ENCODE measurements at places on chromosomes 3 and 15.

GRCh38 chr3:194993896-194994295, 277.1 kb downstream of the XXYLT1 start:
- DNase-seq = no peak

DNA sequence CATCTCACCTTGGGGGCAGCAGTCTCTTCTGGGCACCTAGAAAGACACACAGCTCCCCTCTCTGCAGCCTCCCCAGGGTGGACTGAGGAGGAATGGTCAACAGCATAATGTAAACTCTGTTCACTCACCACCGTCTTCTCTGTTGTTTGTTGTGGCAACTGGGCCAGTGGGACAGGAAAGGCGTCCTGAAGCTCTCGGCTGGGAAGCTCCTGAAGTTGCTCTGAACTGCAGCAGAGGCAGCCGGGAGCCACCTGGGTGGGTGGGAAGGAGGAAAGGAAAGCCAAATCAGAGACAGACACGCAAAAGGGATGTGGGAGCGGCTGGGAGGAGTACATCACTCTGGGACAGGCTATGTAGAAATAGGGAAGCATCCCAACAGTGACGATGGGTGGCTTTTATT, 52.7 kb downstream of the MYLK start:
- DNase-seq = no peak

- no peak for DNase-seq
These were observed 3.2 kb downstream of the SETD5 start for GRCh38 chr3:9400616-9401015.

DNA sequence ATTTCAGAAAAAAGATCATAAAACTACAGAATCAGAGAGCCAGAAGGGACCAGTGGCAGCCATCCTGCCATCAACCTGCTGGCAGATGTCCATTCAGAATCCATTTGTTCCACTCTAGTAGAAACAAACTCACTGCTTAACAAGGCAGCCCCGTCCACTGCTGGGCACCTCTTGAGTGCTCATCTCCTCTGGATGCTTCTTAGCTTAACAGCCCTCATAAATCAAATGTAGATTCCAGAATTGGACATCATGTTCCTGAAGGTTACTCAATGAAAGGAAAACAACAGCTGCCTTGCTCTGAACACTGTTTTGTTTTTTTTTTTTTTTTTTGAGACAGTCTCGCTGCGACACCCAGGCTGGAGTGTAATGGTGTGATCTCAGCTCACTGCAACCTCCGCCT, 37.3 kb downstream of the ABCC5 start:
- DNase-seq = peak; percentile 76

DNA sequence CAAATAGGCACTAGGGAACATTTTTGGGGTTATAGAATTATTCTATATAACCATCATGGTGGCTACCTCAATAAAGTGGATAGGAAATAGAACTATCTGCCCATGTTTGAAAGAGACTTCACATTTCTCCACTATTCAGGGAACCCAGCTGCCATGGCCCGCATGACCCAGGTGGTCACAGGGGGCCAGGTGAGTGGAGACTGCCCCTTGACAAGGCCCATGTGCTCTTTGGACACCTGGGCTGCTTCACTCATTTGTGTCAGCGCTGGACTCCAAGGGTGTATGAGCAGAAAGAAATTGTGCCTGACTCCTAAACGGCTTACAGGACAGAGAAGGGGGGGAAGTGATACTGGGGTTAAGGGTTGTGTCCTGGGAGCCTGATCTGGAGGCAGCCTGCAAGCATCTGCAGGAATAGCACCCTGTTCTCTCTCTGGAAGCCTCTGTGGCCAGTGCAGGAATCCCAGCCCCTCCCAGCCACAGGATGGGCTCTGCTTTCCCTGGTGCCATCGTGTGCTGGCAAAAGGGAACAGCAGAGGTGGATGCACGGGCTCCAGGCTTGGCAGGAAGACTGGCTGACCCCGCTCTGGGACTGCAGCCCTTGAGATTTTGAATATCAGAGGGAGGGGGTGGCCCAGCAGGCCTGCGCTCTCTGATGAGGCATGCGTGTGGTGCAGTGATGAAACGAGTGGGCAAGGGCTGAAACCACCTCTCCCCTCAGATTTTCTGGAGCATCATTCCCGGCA, 9.1 kb upstream of the C3orf22 start:
- DNase-seq = no peak

DNA sequence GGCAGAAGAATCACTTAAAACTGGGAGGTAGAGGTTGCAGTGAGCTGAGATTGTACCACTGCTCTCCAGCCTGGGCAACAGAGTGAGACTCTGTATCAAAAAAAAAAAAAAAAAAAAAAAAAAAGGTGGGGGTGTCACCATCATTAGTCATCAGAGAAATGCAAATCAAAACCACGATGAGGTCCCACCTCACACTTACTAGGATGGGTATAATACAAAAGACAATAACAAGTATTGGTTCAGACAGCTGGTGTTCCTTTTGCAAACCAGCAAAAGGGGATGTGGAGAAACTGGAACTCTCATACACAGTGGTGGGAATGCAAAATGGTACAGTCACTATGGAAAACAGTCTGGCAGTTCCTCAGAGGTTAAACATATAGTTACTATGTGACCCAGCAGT, 78.7 kb upstream of the TSC22D2 start:
- peak; percentile 33 for DNase-seq

GRCh38 chr3:194007592-194008337, 128.2 kb upstream of the HES1 start:
- DNase-seq = no peak

DNA sequence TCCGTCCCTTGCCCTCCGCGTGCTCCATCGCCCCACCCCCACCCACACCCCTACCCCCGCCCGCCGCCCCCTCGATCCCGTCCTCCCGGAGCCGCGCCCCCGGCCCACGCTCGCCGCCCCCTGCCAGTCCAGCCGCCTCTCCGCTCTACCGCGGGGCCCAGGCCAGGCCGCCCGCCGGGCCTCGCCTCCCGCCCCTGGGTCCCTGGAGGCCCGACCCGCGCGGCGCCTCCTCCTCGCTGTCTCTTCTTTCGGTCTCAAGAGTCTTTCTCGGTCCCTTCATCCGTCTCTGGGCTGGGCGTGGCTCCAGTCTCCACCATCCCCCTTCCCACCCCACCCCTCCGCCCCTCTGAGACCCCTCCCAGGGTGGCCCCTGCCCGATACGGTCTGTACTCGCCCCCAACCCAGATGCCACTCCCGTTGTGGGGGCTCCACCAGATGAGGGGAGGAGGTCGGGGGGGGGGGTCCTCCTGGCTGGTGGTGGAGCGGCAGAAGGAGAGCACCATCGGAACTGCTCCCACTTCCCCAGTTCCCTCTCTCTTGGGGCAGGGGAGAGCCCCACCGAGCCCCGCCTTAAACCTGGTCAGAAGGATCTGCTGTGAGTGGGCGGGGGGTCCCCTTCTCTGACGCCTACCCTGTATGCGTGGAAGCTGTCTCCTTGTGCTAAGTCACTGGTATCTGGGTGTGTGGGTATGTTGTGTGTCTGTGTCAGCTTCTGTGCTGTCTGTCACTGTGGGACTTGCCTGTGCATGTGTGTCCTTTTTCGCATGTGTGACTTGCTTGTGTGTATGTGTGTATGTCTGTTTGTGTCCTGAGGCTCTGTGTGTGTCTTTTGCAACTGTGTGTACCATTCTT, 1.0 kb downstream of the PRKCD start:
- DNase-seq = peak; percentile 21

GRCh38 chr15:64146041-64146440, 5.5 kb upstream of the SNX22 start:
- DNase-seq = no peak

DNA sequence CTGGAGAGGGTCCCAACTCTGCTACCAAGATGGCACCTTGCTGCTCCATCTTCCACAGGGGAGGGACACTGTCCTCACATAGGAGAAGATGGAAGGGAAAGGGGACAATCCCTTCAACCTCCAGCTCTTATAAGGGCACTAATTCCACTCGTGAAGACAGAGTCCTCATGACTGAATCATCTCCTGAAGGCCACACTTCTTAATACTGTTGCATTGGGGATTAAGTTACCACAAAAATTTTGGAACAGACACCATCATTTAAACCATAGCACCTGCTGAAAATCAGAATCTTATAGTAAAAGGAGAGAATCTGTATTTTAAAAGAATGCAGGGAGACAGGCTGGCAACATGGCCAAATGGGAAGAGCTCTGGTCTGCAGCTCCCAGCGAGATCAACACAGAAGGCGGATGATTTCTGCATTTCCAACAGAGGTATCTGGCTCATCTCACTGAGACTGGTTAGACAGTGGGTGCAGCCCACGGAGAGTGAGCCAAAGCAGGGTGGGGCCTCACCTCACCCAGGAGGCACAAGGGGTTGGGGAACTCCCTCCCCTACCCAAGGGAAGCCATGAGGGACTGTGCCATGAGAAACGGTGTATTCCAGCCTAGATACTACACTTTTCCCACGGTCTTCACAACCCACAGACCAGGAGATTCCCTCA, 69.4 kb upstream of the LIPC start:
- no peak for DNase-seq

DNA sequence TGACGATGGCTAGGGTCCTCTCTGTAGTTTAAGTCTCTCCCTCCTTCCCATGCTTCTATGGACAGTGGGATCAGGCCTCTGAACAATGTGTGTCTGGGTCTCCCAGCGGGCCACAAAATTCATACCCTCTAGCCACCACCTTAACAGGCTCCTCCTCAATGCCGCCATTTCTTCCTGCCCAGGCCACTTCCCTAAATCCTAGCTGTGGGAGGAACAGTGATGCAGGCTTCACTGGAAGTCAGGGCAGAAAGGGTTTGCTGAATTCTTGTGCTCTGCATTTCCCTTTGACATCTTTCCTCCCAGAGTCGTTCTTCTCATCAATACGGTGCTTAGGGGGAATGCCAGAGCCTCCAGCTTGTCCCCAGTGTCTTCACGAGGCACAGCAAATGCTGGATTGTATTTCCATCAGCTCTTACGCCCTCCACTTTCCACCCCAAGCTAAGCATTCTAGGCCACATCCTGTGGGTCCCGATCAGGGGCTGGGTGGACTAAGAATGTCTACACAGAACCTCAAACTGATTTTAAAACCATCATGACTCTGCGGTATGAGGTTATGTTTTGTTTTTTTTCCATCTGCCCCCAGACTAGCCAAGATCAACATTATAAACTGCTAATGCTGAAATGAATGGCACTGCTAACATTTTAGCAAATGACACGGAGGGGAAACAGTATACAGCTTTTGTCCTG, 11.9 kb upstream of the LDHAL6B start:
- DNase-seq = no peak

GRCh38 chr15:70083418-70083817, 14.3 kb downstream of the TLE3 start:
- no peak for DNase-seq

DNA sequence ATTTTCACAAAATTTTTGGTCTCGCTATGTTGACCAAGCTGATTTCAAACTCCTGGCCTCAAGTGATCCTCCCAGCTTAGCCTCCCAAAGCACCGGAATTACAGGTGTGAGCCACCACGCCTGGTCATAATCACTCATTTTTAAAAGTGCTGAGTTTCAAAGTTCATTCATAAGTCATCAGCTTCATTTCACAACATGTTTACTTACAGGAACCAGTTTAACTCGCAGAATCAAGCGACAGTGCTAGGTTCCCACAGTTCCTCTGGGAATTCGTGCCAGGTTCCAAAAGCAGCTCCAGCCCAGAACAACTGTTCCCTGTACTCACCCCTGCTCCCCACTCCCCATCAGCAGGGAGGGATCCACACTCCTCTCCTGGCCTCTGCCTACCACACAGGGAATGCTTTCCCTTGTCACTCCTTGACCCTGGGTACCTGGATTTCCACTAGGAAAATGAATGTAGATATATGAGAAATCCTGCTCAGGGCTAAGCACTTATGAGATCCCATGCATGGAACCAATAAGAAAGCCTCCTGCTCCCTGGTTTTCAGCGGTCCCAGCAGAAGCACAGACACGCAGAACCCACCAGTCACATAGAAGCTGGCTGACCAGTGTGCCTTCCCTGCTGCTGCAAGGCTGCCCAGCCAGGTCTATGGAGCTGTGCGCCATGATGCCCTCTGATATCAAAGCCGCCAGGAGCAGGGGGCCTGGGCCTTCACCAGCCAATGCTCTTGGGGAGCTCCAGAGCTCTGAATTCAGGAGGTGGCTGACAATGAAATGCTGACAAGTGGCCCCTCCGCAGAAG, 72.3 kb downstream of the ITGB5 start:
- peak; percentile 67 for DNase-seq

- peak; percentile 53 for DNase-seq
These were observed 181.2 kb upstream of the TTC14 start for GRCh38 chr3:180420804-180421203.

GRCh38 chr3:4476496-4476895, 9.4 kb upstream of the SUMF1 start:
- DNase-seq = no peak

GRCh38 chr3:61961900-61962299, 400.5 kb downstream of the PTPRG start:
- DNase-seq = no peak

DNA sequence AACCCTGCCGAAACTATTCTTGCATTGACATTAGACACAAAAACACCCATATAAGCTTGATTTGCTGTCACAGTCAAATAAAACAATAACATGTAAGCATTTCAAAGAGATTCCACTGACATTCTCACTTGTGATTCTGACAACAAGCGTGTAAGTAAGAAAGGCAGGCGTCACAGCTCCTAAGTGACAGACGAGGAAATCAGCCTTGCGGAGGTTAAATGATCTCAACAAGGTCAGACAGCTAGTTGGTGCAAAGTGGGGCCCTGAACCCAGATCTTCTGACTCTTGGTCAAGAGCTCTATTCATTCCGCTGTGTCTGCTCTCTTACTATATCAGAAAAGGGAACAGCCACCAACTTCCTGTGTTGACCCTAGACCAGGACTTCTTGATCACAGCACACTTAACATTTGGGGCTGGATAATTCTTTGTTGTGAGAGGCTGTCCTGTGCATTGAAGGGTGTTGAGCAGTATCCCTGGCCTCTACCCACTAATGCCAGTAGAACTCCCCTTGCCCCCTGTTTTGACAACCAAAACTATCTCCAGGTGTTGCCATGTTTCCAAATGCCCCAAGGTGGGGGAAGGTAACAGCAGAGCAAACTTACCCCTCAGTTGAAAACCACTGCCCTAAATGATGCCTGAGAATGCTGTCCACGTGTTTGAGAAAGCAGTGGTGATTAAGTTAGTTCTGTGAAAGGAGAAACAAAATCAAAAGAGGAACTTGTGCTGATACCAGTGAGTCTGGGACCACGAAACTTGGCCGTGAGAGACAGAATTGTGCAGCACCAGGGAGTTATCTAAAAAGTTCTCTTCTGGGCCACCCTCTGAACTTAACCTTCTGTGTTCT, 86.1 kb downstream of the LIPC start:
- DNase-seq = no peak

- DNase-seq = no peak
These were observed 177.7 kb downstream of the UACA start for GRCh38 chr15:70585707-70586034.
